Colonic mucosa (tissue), 4 donors: ENCODE measurements at places on chromosomes 7 and 10. TPM values are rescaled to one million over a fixed set of nuclear protein-coding genes. Genes with fewer than 3 reads are reported as not detected.

DNA sequence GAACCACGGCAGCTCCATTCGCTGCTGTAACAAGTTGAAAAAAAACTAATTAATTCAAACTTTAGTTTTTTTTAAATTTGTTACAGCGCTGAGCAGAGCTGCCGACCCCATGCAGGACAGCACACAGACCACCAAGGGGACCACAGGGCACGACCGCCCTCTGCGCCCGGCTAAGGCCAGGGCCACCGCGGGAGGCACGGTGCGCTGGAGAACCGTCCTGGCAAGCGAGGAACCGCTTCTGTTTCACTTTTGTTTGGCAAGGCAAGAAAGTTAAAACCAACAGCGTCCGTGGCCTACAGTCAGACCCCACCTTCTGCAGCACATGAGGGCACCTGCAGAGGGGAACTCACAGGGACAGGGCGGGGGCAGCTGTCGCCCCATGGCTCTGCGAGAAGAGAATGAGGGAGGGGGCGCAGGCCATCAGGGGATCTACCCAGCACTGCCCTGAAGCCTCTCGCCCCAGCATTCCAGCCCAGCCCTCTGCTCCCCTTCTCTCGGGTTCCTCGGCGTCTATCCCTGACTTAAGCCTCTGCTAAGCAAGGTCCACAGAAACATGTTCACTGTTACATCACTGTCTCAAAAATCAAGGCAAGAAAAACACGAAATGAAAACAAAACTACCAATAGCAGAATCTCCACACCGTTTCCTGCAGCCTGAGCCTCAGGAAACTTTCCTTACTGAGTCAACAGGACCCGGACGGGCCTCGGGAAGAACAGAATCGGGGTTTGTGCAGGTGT lies 204.4 kb downstream of the DIP2C start:
- peak; percentile 20 for DNase-seq

GRCh38 chr10:68092512-68092911 lies 16.8 kb upstream of the MYPN start:
- DNase-seq = no peak

DNA sequence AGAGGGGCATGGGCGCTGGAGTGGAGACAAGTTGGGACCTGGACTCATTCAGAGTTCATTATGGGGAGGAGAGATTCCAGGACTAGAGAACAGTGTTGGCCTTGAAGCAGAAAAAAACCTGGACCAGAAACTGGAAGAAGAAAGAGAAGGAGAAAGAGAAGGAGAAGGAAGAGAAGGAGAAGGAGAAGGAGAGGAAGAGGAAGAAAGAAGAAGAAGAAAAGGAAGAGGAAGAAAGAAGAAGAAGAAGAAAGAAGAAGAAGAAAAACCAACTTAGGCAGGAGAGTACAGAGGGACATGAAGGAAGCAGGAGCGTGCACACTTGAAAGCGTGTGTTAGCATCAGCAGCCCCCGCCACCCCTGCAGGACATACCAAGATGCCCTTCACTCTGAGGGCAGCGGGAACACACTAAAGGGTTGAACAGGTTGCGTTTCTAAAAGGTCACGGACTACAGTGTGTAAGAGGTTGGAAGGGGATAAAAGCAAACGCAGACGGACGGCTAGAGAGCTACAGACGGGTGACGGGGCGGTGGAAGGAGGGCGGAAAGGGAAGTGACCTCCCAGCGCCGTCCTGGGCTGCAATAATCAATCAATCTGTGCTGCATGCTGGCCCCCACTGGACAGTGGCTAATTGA lies 95.3 kb downstream of the SEC61G start:
- DNase-seq = no peak

GRCh38 chr10:37952043-37952755 lies 24.2 kb downstream of the ZNF25 start:
- no peak for DNase-seq

GRCh38 chr7:139763330-139763729 lies 14.5 kb downstream of the HIPK2 start:
- no peak for DNase-seq

GRCh38 chr10:17092986-17093803 lies 36.4 kb downstream of the CUBN start:
- no peak for DNase-seq

GRCh38 chr10:75470901-75471300 lies 39.5 kb downstream of the LRMDA start:
- peak; percentile 61 for DNase-seq

DNA sequence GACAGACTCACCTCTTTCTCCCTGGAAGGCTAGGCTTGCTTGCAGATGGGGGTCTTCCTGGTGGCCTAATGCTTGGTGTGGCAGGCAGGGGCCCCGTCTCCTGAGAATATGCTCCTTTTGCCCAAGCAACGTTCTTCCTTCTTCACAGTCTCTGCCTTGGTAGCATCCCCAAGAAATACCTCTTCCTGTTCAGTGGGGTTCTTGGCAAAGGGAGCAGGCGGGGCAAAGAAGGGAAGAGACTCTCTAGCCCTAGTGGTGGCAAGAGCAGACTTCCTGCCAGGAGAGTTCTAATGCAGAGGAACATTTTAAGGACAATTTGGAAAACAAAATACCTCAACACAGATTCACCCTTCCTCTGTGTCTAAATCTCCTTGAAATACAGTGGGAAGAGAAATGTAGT lies at the start of gene CLEC5A:
TSS of gene CLEC5A (minus strand) at position 179 of the 400 bp plus-strand sequence. CDS start 682 bp downstream, outside the sequence.
- no peak for DNase-seq

GRCh38 chr7:20238754-20239324 lies 21.7 kb upstream of the MACC1 start:
- DNase-seq = no peak

DNA sequence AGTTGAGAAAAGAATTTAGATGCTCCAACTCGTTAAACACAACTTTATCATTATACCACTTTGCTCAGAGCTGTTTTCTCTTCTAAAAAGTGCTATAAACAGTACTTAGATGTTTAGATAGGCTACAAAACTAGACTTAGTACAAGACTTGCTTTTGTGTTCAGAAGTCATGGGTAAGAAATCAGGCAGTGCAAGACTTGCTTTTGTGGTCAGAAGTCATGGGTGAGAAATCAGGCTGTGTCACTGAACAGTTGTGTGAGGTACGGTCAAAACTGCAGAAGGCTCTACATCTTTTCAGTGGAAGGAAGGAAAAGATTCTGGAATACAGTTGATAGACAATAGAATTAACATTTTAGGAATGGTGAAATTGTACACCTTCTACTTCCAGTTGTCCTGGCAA lies 239.7 kb downstream of the DNAJB9 start:
- no peak for DNase-seq

GRCh38 chr7:6154542-6155404 lies 117.7 kb downstream of the CYTH3 start:
- DNase-seq = no peak

DNA sequence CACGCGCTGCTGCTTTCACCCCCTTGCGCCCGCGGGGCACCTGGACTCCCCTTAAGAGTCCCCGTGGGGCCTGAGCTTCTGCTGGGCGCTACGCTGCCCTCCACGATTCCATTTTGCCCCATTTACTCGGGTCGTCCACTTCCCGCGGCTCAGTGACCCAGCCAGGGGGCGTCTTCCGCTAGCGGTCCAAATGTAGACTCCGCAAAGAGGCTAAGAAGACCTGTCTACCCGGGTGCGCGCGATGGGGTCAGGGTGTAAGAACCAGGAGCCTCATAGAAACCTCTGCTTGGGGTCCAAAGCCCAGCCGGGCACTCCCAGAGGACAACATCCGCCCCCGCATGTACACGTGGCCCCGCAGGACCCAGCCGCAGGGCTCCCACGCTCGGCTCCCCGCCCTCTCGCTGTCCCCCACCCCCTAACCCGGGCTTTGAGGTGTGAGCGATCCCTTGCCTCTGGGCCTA lies 5.2 kb upstream of the HMX2 start:
- DNase-seq = no peak

- DNase-seq = no peak
These were observed 48.5 kb upstream of the CFAP46 start for GRCh38 chr10:132990684-132991545.

- DNase-seq = no peak
These were observed 259.8 kb upstream of the GNAI1 start for GRCh38 chr7:79874797-79875196.

GRCh38 chr7:81672872-81673271 lies 97.0 kb downstream of the HGF start:
- no peak for DNase-seq

- peak; percentile 18 for DNase-seq
These were observed 5.5 kb downstream of the IL15RA start for GRCh38 chr10:5971886-5972285.

DNA sequence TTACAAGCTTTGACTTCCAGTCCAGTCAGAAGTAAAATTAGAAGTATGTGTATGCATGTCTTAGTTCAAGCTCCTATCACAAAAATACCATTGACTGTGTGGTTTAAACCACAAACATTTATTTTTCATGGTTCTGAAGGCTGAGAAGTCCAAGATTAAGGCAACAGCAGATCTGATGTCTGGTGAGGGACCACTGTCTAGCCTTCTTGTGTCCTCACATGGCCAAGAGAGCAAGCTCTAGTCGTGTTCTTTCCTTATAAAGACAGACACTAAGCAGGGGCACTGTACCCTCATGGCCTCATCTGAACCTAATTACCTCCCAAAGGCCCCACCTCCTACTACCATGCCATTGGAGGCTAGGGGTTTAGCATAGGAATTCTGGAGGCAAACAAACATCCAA lies 41.3 kb upstream of the ARL4A start:
- no peak for DNase-seq

GRCh38 chr10:43160046-43160920 lies 22.0 kb downstream of the CSGALNACT2 start:
- DNase-seq = no peak

DNA sequence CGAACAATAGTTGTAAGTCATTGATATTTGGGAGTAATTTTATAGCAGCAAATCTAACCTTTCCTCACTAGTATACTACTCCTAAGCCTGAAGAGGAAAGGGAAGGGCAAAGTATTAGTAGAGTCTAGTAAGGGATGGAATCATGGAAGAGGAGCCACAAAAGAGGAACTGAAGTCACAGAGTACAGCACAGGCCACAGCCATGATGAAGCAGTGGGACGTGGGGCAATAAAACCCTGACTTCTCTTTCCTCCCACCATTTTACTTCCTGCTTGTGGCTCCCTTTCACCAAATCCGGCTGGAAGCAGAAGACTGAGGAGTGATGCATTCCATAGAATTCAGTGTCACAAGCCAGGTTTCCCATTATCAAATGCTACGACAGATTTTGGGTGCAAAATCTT lies 58.7 kb downstream of the CABCOCO1 start:
- DNase-seq = no peak

GRCh38 chr7:106022193-106022821 lies 59.2 kb downstream of the CDHR3 start:
- DNase-seq = no peak

GRCh38 chr7:14292737-14293136 lies 303.3 kb upstream of the ETV1 start:
- DNase-seq = no peak

- DNase-seq = no peak
These were observed 523.8 kb downstream of the ZWINT start for GRCh38 chr10:55837273-55837672.

GRCh38 chr10:87767253-87767652 lies 50.8 kb downstream of the ATAD1 start:
- DNase-seq = no peak

DNA sequence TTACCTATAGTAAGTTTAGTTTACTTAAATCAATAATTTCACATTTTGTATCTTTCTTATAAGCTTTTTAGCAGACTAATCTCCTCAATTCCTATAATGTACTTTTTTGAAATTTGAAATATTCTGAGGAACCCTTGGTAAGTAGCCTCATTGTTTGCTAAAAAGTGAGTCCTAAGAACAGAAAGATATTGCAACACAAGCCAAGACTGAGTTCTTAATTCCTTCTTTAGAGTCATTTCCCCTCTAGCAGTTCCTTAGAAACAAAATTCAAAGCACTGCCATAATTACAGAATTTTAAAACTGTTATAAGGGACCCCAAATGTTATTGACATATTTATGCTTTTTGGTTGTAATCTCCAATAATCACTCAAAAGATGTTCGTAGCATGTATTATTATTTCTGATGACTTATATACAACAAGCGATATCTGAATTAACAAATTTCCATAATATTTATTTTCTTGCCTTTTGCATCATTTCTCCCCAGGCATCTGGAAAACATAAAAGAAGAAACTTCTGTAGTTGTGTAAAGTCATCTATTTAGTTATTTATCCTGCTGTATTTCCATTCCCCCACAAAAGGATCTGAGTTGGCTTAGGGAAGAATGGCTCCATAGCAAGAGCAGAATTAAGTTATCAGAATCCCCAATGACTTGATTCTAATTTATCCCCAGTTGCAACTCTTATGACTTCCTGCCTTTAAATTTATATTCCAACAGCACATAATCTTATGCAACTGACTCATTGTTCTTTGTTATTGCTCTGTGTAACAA lies 67.8 kb downstream of the TMEM26 start:
- DNase-seq = no peak

DNA sequence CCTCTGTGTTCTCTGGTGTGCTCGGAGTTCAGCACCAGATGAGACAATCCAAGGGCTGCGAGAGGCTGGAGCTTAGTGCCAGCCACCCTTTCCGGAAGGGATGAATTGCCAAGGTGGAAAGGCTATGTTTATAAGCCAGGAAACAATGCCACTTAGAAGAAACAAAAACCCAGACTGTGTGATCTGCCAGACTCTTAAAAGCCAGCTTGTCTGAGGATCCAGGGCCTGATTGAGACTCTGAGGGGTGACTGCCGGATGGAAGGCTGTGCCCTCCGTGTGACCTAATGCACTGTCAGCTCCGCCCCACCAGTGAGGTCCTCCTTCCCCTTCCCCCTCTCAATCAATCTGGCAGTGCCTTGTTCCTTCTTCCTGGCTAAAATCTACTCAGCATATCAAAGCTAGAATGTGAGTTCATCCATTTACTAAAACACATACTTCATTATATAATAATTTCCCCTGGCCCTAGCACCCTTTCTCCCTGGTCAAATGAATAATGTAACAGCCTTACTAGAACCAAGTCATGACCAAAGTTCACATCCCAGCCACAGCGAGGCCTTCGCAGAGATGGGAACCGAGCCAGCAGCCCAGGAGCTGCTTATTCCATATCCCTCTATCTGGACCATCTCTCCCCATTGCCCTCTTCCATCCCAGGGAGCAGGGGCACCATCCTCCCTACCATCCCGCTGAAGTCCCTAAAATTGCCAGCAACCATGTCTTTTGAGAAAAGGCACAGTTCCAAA lies 25.5 kb downstream of the FAM107B start:
- DNase-seq = peak; percentile 41

Gene EDRF1
- 16.4 TPM for total RNA-seq

Gene LRRC4
- total RNA-seq = 0.17 TPM

Gene SLC13A4
- not detected for total RNA-seq

Gene SRGN
- 57.8 TPM for total RNA-seq

Gene TSPAN13
- 156 TPM for total RNA-seq

Gene PNLIPRP1
- total RNA-seq = 2.5 TPM

Gene STAG3
- 3.8 TPM for total RNA-seq

Gene ASAH2
- 5.0 TPM for total RNA-seq

Gene ORC5
- total RNA-seq = 18.9 TPM

Gene MKLN1
- 35.1 TPM for total RNA-seq

Gene CNNM1
- 0.27 TPM for total RNA-seq

Gene PFKFB3
- total RNA-seq = 23.4 TPM

Gene GRID2IP
- total RNA-seq = 0.45 TPM
